ENCODE measurements at places on chromosomes 12 and 14.

- no peak overlapping the region for H3K27ac ChIP-seq
- H3K4me3 ChIP-seq: no peak overlapping the region
- H3K36me3 ChIP-seq: no peaks in the 10 kb centered on the region
These were observed 898.1 kb downstream of the GALC start for GRCh38 chr14:87094913-87095312.

GRCh38 chr12:102016472-102016871 lies 45.3 kb downstream of the WASHC3 start:
- H3K36me3 ChIP-seq: peaks cover 53% of the 10 kb centered on the region
- H3K27me3 ChIP-seq: no peaks in the 10 kb centered on the region
- H3K4me3 ChIP-seq: no peak overlapping the region
- H3K4me1 ChIP-seq: no peaks in the 10 kb centered on the region

DNA sequence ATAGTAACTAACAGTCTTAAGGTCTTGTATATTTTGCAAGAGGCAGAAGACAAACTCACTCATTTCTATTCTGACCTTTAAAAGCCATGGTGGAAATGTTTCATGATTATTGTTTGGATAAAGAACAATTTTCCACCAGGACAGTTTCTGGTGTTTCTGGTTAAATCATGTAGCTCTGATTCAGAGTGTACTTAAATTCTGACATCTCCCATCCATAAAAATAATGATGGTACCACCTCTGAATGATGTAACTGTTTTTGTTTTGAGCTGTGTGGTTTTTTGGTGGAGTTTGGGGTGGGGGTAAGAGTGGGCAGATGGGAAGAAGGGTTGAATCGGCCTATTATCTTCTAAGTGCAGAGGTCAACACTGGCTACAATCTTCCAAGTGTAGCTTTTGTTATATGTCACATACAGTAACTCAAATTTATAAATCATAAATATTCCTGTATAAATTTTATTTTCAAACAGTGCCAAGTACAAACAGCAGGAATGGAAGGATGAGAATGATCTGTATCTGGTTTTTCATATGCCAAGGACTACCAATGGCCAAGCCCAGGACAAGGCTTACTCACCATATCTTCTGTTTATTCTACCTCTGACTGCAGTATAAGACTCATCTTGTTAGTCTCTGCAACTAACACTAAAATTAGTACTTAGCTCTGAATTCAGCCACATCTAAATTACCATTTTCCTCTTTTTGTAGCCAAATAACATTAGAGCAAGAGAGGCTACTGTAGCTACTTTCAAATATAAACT lies 108.7 kb downstream of the BCAT1 start:
- DNase-seq: no peak
- no peaks in the 10 kb centered on the region for H3K27me3 ChIP-seq
- H3K27ac ChIP-seq: no peak overlapping the region
- no peak overlapping the region for H3K4me3 ChIP-seq
- H3K36me3 ChIP-seq: no peaks in the 10 kb centered on the region
- H3K4me1 ChIP-seq: no peaks in the 10 kb centered on the region

- no peaks in the 10 kb centered on the region for H3K36me3 ChIP-seq
- no peak for DNase-seq
- H3K4me3 ChIP-seq: no peak overlapping the region
- no peak overlapping the region for H3K27ac ChIP-seq
These were observed 193.8 kb downstream of the TMTC2 start for GRCh38 chr12:82880442-82880901.

Data from left ventricle myocardium inferior (tissue), 1 donor.